Activated CD8-positive, alpha-beta T cell treated with anti-CD3 and anti-CD28 coated beads, Interleukin-2, amount 10 ng/mL, durations not matched to agents 7 days and 5 days (primary cell): ENCODE measurements at places on chromosomes 12 and 14. TPM values are rescaled to one million over a fixed set of nuclear protein-coding genes. Genes with fewer than 3 reads are reported as not detected.

The GLI1 gene
- 0.68 TPM for total RNA-seq

GRCh38 chr14:77043177-77043983 is 14.9 kb upstream of the IRF2BPL start:
- peak; percentile 58 for DNase-seq

GRCh38 chr12:64706857-64707256 is 52.3 kb downstream of the GNS start:
- DNase-seq, result no peak

The LAG3 gene
- 45.2 TPM for total RNA-seq

DNA sequence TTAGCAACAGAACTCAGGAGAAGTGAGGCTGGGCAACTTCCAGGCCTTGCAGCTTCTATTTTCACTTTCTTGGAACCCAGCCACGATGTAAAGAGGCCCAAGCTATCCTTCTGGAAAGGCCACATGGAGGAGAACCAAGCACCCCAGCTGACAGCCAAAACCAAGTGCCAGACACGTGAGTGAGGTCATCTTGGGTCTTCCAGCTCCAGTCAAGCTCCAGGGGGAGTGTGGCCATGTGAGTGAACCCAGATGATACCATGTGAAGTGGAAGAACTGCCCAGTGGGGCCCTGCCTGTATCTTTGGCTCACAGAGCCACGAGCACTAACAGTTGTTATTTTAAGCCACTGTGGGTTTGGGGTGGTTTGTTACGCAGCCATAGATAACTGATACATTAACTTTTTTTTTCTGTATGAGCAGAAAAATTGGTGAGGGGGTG is 126.8 kb upstream of the MAP1LC3B2 start:
- DNase-seq, result no peak

The KCNH3 gene
- total RNA-seq, result 5.1 TPM

The TMTC2 gene
- total RNA-seq, result 1.9 TPM

- no peak for DNase-seq
These were observed 14.2 kb downstream of the ANKLE2 start for GRCh38 chr12:132747395-132747794.

DNA sequence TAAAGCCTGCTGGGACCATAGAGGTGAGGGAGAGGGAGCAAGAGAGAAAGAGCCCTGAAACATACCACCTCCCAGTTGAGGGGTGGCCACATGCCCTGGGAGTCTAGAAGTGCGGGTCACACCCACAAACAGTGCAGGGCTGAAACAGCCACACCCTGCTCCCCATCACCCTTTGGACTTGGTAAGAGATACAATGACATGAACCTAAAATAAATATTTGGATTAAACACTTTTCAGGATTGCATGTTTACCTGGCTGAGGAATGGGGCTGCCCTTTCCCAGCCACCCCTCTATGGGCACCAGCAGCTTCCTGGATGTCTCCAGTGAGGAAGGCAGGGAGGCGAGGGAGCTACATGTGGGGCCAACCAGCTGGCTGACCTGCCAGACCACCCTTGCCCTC is 39.0 kb upstream of the TC2N start:
- no peak for DNase-seq

The C12orf56 gene
- total RNA-seq, result not detected

- DNase-seq, result no peak
These were observed 4.5 kb downstream of the DPF3 start for GRCh38 chr14:72889366-72889765.
